ENCODE measurements at places on chromosomes 5 and 9.

DNA sequence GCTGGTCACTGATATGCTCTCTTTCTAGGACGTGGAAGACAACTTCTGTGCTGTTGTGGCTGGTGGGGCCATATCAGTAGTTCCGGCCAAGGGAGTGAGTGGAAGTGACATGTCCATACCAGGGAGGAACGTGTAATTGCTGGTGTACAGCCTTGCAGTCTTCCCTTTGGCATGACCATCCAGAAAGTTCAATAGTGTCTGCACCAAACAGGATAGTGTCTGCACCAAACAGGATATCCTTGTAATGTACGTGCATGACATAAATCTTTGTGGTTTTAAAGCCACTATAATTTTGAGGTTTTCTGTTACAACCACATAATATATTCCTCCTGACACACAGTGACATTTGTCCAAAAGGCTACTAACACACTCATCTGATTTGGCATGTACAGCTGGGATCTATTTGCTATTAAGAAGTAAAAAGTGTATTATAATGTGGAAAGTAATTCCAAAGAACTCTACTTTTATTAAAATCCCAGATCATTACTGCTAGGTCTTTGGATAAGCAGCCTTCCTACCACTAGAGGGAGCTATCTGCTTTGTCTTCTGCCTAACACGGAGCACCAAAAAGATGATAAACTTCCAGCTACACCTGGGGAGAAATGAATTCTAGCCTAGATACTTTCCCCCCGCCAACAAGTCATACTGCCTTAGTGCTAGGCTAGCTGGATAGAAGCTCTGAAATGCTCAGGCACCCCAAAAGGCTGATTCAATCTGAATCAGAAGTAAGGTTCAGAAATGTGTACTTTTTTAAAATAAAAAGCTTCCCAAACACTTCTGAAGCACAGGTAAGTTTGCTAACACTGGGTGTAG, 52.7 kb downstream of the RNF145 start:
- DNase-seq, result no peak

DNA sequence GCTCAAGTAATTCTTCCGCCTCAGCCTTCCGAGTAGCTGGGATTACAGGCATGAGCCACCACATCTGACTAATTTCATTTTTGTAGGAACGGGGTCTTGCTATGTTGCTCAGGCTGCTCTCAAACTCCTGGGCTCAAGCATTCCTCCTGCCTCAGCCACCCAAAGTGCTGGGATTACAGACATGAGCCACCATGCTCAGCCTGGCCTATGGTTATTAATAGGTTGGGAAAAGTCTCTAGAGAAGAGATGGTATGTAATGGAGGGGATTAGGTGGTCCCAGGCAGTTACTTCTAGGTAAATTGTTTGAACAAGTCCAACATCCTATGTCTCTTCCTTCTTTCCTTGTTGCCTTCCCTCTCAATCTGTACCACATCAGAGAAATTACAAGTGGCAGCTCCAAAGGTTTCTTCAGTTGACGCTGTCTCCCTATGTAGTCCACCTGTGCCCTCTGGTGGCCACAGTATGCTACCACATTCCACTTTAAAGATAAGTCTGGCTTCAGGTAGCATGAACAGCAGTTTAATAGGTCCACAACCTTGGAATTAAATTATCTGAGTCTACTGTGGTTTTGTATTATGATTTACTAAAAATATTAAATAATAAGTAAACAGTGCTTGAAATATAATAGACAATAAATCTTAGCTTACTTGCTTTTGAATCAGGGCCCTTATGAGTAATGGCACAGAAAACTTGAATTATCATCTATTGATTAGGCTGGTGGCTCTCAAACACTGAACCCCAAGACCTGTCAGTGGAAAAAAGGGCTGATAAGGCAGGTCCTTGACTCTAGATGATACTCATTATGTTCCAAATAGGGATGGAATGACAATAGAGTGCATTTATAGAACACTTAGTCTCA, 9.7 kb downstream of the TIGD6 start:
- DNase-seq, result peak; percentile 39

DNA sequence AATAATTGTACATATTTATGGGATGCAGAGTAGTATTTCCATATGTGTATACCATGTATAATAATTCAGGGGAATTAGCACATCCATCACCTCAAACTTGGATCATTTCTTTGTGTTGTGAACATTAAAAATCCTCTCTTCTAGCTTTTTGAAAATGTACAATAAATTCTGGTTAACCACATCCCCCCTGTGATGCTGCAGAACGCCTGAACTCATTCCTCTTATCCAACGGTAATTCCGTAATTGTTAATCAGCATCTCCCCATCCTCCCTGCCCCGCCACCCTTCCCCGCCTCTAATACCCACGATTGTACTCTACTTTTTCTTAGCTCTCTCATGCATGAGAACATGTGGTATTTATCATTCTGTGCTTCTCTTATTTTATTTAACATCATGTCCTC, 127.7 kb upstream of the ANKRD55 start:
- no peak for DNase-seq

DNA sequence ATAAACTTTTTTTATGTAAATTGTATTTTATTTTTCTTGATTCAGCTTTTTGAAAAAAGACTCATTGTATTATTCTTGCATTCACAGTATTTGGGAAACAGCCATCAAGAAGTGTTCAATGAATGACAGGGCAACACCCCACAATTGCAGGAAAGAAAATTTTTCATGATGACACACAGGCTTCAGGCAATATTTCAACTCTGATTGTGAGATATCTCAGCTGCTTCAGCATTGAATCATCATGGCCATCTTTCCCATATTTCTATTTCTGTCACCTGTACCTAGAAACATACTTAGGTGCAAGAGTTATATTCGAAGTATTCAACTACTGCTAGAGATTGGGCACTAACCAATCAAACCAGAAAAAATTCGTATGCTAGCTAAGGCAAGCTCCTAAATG, 446.0 kb downstream of the ISL1 start:
- no peak for DNase-seq

GRCh38 chr5:56326116-56326515, 93.0 kb upstream of the ANKRD55 start:
- no peak for DNase-seq

GRCh38 chr5:139699351-139699750, 51.2 kb downstream of the CXXC5 start:
- no peak for DNase-seq

GRCh38 chr9:119332522-119332921, 36.7 kb downstream of the BRINP1 start:
- no peak for DNase-seq

DNA sequence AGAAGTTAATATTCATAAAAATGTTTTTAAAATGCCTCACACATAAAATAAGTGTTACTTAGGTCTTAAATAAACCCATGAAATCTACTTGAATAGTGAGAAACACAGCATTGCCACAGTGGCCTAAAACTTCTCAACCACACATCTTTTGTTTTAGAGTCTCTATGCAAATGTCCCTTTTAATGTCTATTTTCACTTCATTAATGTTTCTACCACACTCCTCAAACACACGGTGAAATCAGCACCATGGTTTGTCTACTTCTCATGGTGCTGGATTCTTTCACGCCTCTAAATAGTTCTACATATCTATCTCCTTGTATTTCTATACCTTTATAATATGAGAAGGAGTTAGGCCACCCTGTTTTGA, 111.2 kb downstream of the EDIL3 start:
- no peak for DNase-seq

GRCh38 chr9:99150451-99151171, 45.7 kb downstream of the TGFBR1 start:
- no peak for DNase-seq

GRCh38 chr9:116605904-116606341, 81.2 kb upstream of the TRIM32 start:
- DNase-seq, result no peak

DNA sequence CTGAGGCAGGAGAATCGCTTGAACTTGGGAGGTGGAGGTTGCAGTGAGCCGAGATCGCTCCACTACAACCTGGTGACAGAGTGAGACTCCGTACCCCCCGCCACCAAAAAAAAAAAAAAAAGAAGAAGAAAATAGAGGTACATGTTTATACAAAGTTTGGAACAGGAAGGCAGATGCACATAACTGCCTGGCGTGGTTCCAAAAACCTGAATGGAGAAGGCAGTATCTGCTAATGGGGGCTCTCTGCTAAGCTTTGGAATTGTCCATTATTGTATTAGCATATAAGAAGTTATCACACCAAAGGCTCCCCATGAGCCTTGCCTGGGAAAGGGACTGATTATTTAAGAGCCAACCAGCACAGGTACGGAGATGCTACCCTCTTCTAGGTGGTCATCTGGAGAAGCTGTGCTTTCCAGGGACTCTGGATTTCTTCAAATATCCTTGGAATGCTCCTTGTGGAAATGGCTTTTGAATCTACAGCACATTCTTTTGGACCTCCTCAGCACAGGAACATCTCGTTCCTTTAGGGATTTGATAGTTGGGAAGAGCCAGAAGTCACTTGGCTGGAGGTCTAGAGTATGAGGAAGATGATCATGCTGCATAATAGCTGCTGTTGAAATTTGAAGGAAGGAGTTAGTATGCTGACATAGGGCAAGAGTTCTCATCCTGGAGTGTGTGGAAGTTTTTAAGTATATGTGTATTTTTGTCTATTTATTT, 42.5 kb upstream of the ABCA1 start:
- no peak for DNase-seq

DNA sequence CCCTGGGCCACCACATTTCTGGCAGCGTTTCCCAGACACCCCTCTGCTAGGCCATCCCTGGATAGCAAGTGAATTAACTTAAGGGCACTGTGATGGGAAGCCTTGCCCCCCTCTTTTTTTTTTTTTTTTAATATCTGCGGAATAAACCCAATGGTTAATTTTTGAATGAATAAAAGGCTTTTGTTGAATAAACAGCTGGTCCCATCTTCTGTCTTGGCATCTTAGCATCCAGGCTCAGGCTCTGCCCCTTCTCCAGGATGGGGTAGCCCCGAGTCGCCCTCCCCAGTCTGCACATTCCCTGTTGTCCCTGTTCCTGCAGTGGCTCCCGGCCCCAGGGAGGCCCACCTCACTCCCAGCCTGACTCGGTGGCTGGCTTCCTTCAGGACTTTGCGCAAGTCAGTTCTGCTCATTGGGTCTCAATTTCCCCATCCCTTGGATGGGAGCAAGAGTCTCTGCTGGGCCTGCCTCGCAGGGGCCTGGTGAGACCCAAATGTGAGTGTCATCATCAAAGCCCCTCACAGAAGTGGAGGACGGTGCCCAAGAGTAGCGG, 29.0 kb upstream of the HMCN2 start:
- DNase-seq, result no peak

GRCh38 chr5:133907075-133907474, 61.4 kb downstream of the C5orf15 start:
- DNase-seq, result no peak

All from activated T-helper 9 cell treated with anti-CD3 and anti-CD28 coated beads, Interleukin-2, amount 50 U/mL, for 16 hours (primary cell).